ENCODE measurements at places on chromosomes 1 and 21. TPM values are rescaled to one million over a fixed set of nuclear protein-coding genes. Genes with fewer than 3 reads are reported as not detected.

HCRTR1 gene
- total RNA-seq = not detected

SPRR2F gene
- not detected for total RNA-seq

INSRR gene
- total RNA-seq = 0.52 TPM

CFHR3 gene
- 1.0 TPM for total RNA-seq

AADACL3 gene
- not detected for total RNA-seq

AQP10 gene
- total RNA-seq = not detected

ADGRL4 gene
- total RNA-seq = 15.7 TPM

RXFP4 gene
- total RNA-seq = not detected

ARPC5 gene
- 26.1 TPM for total RNA-seq

NEK2 gene
- 3.1 TPM for total RNA-seq
